ENCODE measurements at places on chromosomes 1 and 21. TPM values are rescaled to one million over a fixed set of nuclear protein-coding genes. Genes with fewer than 3 reads are reported as not detected.

Gene ADIPOR1
- total RNA-seq = 83.8 TPM

Gene PRR9
- total RNA-seq = not detected

Gene RGSL1
- total RNA-seq = not detected

Gene NECTIN4
- 0.09 TPM for total RNA-seq

Gene CFAP74
- 0.09 TPM for total RNA-seq

Gene UTS2
- total RNA-seq = not detected

Gene GPR3
- total RNA-seq = 0.71 TPM

Gene GCSAML
- 1.2 TPM for total RNA-seq

Gene LCE1F
- total RNA-seq = not detected

Gene MROH7
- total RNA-seq = 8.1 TPM

Gene ADAMTS4
- total RNA-seq = 75.9 TPM

Gene TRPM2
- 9.9 TPM for total RNA-seq

Gene DNASE2B
- total RNA-seq = not detected

Gene CYP4A11
- total RNA-seq = 0.36 TPM

Gene TMEM269
- 0.31 TPM for total RNA-seq

Gene VAMP3
- total RNA-seq = 143 TPM

Gene ENAH
- 80.8 TPM for total RNA-seq

Gene HSPB7
- 10.7 TPM for total RNA-seq

Gene NFASC
- 140 TPM for total RNA-seq

Gene CITED4
- total RNA-seq = 5.6 TPM

Gene S100A7
- 0.85 TPM for total RNA-seq

Gene PLA2G2C
- 0.36 TPM for total RNA-seq

Gene LAX1
- total RNA-seq = 1.6 TPM

Gene PRELP
- total RNA-seq = 200 TPM

Gene SLC6A17
- total RNA-seq = not detected

Gene FMN2
- total RNA-seq = 60.1 TPM

Gene ZFP69
- total RNA-seq = 5.1 TPM

Gene DIO1
- total RNA-seq = not detected

Gene AVPR1B
- total RNA-seq = not detected

Gene PTAFR
- total RNA-seq = 7.0 TPM

Gene RER1
- total RNA-seq = 87.3 TPM

Gene E2F2
- total RNA-seq = 2.1 TPM

Gene PDC
- total RNA-seq = not detected

Gene FCGR3A
- total RNA-seq = 48.8 TPM

Gene NUF2
- 0.49 TPM for total RNA-seq

Gene NCF2
- total RNA-seq = 29.6 TPM

Gene LCE1E
- not detected for total RNA-seq

Gene VAV3
- 6.4 TPM for total RNA-seq

Gene RNU5D-1
- total RNA-seq = not detected

Gene ZNF593OS
- not detected for total RNA-seq

Measured in sciatic nerve (tissue), 2 donors.